ENCODE measurements at places on chromosomes 3 and 15.
A peak's percentile ranks its signal among the peaks of the same experiment; 100 is the strongest.

- no peak for DNase-seq
Measured at GRCh38 chr15:70291305-70292075, 193.8 kb upstream of the TLE3 start.

- peak; percentile 43 for DNase-seq
Measured at GRCh38 chr3:144104186-144104585, 132.6 kb downstream of the DIPK2A start.

- no peak for DNase-seq
Measured at GRCh38 chr3:126245811-126246727, 65.7 kb upstream of the ALDH1L1 start.

- DNase-seq = no peak
Measured at GRCh38 chr3:47436180-47436579, 39.6 kb downstream of the SCAP start.

DNA sequence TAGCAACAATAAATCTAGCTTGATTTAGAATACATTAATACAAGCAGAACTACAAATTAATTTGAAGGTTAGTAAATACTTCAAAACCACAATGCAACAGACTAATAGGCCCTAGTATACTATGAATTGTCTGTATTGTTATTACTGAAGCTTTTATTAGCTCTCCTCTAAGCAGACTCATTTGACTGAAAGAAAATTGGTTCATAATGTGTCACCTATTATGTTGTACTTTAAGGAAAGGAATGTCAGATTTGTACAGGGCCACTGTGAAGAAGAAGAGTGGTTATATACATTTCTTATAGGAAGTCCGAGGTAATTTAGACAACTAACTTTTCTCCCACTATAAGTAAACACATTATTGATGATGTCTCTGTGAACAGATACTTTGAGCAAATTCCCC is 954.5 kb downstream of the ZPLD1 start:
- no peak for DNase-seq

DNA sequence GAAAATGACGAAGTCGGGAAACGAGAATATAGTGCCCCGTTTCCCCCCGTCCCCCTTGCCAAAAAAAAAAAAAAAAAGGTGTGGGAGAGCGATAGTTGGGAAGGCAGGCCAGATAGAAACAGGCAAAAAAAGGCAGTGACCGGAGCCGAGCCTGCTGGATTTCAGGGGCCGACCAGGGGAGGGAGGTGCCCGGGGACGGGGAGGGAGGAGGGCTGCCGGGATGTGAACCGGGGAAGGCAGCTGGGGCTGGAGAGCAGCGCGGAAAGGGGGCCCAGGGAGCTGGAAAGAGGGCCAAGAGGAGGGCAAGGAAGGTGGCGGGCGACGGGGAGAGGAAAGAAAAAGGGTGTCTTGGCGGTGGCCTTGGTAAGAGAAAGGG is 837 bp downstream of the LRRN1 start:
- no peak for DNase-seq

- no peak for DNase-seq
Measured at GRCh38 chr3:145190138-145190537, 970.8 kb downstream of the PLOD2 start.

DNA sequence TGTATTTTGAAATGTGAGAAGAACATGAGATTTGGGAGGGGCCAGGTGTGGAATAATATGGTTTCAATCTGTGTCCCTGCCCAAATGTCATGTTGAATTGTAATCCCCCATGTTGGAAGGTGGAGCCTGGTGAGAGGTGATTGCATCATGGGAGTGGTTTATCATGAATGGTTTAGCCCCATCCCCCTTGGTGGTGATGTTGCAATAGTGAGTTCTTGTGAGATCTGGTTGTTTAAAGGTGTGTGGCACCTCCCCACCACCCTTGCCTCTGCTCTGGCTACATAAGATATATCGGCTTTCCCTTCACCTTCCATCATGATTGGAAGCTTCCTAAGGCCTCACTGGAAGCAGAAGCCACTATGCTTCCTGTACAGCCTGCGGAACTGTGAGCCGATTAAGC is 23.9 kb upstream of the TMEM108 start:
- DNase-seq = no peak

DNA sequence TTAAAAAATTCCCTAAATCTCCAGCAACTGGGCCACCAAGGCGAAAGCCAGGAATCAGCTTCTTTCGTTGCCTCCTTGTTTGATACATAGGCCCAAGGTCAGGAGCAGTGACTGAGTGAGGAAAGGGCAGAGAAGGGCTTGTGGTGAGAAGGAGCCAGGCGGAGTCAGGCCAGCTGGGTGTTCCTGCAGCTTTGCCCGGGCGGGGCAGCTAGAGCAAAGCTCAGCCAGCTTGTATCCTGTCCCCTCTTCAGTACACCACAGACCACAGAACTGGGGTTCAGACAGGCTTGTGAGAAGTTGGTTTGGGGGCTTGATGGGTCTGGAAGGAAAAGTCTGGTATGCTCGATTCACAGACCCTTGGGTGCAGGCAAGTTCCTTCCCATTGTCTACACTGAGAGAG is 52.6 kb downstream of the CCK start:
- no peak for DNase-seq

DNA sequence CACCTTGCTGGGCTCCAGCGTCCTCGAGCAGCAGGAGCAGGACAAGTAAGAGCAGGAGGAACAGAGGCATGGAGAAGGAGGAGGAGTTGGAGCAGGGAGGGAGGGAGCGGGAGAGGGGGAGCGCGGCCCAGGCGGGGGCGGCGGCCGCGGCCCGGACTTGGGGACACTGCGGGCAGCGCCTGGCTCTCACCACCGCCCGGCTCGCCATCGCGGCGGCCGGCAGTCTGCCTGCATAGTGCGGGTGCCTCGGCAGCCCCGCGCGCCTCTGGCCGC is 440 bp downstream of the DCBLD2 start:
- no peak for DNase-seq

- DNase-seq = no peak
Measured at GRCh38 chr15:45646220-45646619, 11.4 kb downstream of the SQOR start.

DNA sequence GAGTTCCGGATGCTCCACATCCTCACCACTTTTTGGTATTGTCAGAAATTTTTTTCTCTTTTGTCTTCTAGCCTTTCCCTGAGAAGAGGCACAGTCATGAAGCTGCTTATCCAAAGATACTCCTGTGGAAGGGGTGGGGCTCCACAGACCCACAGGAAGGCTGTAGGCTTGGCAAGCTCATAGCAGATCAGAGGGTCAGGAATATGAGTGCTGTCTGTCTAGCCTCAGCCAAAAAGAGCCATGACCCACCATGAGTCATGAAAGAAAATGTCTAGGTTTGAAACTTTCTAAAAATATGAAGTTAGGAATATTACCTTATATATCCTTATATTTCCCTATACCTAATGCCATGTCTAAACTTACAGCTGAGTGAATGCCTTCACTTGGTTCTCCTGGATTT is 118.2 kb upstream of the THBS1 start:
- DNase-seq = peak; percentile 10

DNA sequence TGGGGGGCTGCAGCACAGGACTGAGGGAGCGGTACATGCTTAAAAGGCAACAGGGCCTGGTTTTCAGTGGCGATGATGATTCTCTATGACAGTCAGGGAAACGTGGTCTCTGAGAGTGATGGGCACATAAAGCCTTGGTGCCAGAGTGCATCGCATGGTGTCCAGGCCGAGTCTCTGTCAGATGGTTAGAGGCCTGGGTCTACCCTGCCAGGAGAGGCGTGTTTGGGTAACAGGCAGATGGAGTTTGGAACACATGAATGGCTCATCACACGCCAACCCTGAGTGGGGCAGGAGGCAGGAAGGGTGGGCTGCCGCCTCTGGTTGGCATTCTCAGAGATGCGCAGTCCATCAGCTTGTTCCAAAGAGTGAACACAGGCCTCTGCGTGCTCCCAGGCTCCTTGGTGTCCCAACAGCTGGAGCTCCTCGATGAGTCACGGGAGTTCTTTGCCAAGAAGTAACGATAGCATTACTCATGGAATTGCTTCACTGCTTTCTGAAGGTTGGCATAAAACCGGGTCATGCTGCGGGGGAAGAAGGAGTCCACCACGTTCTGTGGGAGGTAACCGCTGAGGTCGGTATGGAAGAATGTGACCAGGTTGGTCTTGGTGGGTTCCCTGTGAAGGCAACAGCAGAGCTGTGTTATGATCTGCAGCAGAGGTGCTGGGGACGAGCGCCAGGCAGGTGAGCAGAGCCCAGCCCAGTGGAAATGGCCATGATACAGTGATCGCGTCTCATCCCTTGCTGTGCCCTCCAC is 11.0 kb downstream of the STARD5 start:
- peak; percentile 100 for DNase-seq

DNA sequence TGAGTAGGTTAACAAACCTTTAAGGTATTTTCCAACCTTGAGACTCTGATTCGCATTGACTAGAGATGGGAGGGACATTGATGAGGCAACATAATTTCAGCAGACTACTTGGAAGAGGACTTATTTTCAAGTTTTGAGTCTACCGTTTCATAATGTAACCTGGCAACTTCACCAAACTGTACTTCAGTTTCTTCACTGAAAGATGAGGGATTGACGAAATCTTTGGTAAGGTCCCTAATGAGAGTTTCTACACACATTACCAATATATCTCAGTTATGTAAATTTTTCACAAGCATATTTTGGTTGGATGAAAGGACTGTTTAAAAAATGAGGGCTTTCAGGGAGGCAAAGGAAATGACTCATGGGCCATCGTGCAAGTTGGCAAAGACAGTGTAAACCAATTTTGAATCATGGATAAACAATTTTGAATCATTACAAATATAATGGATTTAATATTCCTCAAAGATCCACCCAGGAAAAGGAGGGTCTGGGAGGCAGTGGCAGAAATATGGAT is 28.7 kb upstream of the SEMA6D start:
- DNase-seq = peak; percentile 57

DNA sequence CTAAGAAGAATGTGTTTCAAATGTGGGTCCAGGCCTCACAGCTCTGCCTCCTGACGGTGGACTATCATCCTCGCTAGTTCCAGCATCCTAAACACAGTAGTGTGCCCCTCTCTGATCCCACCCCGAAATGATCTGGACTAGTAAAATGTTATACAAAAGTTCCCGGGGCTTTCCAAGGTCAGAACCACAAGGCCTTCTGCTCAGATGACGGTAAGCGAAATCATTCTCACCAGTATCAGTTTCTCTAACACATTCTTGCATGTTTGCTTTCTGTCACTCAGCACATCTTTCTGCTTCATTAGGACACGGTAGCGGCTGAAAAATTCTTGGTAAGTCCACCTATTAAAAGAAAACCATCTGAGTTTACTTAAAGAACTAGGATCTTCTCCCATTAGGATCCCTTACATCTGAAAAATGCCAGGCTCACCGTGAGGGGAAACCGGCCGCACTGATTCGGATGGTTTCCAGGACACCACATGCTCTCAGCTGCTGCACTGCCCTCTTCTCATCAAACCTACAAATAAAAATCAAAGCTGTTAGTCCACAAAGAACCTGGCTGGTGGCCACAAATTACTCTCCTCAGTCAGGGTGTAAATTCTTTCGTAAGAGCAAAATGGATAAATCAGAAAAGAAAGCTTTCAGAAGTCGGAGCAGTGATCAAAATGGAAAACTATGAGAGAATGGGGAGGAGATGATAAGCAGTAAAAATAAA is 83.9 kb upstream of the MYO5C start:
- DNase-seq = no peak

DNA sequence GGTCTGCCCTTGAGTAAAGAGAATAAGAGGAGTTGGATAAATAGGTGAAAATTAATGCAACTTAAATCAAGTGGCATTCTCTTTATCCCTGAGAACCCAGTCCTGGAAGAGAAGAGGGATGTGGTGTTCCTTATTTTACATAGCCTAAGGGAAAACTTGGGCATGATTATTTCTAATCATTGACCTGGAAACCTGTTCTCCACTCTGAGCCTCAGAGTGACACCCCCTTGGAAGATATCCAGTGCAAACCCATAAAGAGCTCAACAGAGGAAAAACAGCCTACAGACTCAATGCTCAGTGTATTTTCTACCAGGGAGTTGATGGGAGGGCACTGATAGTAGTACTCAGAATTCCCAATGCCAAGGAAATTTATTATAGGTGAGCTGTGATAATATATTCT is 22.0 kb downstream of the SLC15A2 start:
- no peak for DNase-seq

DNA sequence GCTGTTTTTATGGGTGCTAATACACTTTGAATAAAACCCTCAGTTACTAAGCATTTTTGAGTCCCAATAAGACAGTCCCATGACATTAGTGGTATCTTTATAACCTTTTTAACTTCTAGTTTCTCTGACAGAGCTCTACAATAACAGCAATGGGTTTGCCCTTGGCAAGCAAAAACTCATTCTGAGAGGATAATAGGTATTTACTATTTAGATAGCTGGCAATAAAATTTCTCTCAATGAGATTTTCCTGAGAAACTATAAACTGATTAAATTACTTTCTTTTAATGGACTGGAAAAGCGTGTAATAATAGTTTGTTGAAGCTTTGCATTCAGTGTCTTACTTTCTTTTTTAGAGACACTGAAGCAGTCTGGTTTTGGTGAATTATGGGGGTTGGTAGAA is 168.0 kb upstream of the MLF1 start:
- DNase-seq = no peak

DNA sequence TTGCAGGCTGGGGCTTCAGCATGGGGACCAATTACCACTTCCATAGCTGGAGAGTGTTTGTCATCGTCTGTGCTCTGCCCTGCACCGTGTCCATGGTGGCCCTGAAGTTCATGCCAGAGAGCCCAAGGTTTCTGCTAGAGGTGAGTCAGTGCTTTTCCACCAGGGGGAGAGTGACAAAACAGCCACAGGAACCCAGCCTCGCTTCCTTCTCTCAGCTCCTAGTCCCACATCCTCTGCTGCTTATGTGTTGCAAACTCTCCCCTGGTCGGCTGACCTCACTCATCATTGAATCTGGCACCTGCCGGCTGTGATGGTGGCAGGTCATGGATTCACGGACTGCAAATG is 158.3 kb downstream of the SV2B start:
- no peak for DNase-seq

GRCh38 chr15:65355988-65356353 is 21.8 kb downstream of the IGDCC3 start:
- no peak for DNase-seq

DNA sequence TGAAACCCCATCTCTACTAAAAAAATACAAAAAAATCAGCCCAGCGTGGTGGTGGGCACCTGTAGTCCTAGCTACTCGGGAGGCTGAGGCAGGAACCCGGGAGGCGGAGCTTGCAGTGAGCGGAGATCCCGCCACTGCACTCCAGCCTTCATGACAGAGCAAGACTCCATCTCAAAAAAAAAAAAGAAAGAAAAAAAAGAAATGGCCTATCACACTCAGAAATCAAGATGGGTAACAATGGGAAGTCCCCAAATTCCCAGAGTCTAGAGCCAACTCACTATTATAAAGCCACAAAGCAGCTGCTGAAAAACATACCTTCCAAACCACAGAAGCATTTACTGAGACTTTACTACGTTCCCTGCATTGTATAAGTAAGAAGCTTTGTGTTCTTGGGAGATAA is 7.5 kb downstream of the HDGFL3 start:
- DNase-seq = no peak

Data from NCI-H226 (cell line).